ENCODE measurements at places on chromosomes 1 and 21.

DNA sequence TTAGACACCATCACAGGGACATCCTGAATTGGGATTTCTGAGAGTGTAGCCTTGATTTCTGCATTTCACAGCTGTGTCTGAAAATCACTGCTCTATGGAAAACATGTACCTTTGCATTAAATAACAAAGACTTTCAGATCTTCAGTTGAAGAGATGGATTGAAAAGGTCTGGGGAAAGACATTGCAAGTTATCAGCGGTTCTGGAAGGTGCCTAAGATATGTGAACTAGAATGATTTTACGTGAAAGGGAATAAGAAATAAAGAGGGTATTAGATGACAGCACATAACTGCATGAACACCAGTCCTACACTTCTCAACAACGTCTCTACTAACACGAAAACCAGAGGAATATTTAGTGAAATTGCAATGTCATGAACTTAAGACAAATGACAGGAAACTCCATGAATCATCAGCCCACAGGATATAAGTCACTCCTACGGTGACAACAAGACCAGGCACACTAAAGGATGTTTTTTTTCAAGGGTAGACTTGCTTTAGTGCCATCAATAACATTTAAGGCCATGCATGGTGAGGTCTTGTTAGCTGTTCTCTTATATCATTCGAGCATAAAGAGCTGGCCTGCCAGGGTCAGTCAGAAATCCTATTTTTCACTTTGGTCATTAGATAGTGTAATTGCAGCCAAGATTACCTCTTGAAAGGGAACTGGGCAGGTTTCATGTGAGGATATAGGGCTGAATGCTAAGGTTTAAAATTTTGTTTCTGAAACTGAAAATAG is 283.1 kb downstream of the GRIK1 start:
- no peak for DNase-seq

- no peak for DNase-seq
Measured at GRCh38 chr1:156128654-156129597, 14.4 kb downstream of the LMNA start.

- DNase-seq = no peak
Measured at GRCh38 chr1:110134050-110134595, 16.2 kb upstream of the SLC6A17 start.

DNA sequence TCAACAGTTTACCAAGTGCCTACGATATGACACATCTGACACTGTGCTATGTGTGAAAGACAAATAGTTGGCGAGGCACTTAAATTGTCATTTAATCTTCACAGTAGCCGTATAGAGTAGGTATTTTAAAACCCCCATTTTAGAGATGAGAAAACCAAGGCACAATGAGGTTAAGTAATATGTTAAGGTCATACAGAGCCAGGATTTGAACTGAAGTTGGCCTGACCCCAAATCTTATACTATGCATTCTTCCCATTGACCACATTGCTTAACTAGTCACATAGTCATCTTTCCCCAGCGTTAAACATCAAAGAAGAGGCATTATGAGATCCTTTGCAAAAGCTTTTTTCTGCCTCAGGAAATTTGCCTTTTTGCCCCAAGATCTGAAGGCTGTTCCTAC is 3.9 kb downstream of the INKA2 start:
- no peak for DNase-seq

DNA sequence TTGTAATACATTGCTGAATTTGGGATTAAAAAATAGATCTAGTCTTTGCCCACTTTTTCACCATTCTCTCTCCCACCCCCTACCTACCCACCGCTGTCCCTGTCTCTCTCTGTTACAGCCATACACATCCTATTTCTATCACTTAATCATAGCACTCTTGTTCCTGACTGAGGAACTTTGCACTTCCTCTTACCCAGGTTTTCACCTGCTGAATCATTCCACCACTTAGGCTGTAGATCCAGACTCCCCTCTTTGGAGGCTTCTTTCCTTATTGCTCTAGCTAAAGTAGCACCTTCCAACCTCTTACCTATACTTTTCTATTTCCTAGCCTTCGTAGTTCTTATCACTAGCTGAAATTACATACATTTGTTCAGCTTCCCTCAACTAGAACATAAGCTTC is 59.6 kb downstream of the ATP6V1G3 start:
- DNase-seq = no peak

- DNase-seq = no peak
Measured at GRCh38 chr1:47179988-47180563, 9.8 kb downstream of the PDZK1IP1 start.

DNA sequence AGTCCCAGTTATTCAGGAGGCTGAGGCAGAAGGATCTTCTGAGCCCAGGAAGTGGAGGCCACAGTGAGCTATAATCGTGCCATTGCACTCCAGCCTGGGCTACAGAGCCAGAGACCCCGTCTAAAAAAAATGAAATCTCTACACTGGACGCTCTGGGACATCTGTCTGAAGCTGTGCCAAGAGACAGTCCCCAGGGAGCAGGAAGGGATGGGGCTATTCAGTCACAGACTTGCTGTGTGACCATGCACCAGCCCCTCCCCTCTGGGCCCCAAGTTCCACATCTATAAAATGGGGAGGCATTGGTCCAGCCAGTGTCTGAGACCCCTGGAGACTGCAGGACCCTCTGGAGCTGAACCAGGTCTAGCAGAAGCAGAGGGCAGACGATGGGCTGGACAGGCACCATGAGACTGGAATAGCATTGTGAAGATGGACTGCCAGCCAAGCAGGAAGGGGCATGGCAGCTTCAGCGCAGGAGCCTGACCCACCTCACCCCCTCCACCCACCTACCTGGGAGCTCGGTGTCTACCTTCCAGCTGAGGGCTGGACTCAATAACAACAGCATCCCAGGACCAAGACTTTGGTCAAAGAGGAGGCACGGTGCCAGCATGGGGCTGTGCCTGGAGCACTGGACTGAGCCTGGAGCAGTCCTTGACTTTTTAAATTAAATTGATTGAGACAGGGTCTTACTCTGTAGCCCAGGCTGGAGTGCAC is 1.4 kb downstream of the TMEM54 start:
- no peak for DNase-seq

All from activated B cell treated with CpG ODN at 0.5 μM for 24 hours (primary cell).